ENCODE measurements at places on chromosomes 4 and X.

DNA sequence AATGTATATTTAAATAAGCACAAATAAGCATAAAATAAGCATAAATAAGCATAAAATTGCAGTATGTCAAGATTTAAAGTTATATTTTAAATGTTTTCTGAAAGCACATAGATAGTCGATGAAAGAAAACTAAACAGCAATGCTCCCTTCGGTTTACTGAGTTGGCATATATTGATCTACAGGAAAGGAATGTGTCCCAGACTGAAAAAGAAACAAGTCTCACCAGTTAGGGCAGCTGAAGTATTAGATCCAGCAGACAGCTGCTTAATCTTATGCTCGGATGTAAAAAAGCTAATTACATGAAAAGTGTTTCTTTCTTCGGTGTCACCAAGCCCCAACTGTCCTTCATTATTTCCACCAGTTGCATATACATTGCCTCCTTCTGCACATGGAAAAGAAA is 8.7 kb downstream of the RPGR start:
- DNase-seq: no peak

DNA sequence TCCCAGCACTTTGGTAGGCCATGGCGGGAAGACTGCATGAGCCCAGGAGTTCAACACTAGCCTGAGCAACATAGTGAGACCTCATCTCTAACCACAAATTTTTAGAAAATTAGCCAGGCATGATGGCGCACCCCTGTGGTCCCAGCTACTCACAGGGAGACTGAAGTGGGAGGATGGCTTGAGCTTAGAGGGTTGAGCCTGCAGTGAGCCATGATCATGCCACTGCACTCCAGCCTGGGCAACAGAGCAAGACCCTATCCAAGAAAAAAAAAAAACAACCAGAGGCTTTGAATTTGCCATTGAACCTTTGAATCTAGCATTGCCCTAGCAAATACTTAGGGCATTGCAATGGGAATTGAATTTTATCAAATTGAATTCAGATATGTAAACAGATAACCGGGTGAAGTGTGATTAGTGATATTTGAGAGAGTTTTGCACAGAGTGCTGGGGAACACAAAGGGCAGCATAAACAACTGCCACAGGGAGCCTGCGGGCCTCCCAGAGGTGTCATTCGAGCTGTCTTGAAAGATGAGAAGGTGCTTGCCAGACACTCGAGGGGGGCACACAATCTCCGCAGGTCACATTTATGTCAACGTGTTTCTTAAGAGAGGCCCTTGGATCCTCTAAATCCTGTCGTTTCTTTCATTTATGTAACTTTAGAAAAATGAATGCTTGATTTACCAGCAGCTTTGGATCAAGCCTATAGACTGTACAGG is 200.3 kb downstream of the AASDH start:
- DNase-seq: no peak

- DNase-seq: no peak
Observed at GRCh38 chr4:38415682-38416081, 248.3 kb upstream of the KLF3 start.

- DNase-seq: no peak
Observed at GRCh38 chr4:87865960-87866598, 33.3 kb downstream of the MEPE start.

DNA sequence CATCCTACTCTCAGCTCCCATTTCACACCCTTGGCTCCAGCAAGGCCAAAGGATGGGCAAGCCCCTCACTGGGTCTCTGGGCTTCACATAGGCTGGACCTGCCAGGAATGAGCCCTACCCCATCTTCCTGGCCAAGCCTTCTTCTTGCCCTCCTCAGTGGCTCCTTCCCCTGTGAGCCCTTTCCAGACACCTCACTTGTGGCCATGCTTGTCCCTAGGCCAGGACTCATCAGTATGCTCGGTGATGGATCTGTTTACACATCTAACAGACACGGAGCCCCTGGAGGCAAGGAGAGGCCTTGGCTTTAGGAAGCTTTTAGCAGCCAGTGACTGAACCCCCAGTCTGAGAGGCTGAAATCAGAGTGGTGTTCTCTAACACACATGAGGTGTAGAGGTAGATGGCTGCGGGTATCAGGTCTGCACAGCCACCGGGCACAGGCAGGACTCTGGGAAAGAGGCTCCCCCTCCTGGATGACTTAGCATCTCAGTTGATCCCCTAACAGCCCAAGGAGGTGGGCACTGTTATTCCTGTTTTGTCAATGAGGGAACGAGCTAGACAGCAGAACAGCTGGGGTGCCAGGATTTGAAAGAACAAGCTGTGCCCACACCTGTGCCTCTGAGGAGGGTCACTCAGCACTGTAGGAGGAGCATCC is 44.8 kb downstream of the PPP2R2C start:
- DNase-seq: no peak

DNA sequence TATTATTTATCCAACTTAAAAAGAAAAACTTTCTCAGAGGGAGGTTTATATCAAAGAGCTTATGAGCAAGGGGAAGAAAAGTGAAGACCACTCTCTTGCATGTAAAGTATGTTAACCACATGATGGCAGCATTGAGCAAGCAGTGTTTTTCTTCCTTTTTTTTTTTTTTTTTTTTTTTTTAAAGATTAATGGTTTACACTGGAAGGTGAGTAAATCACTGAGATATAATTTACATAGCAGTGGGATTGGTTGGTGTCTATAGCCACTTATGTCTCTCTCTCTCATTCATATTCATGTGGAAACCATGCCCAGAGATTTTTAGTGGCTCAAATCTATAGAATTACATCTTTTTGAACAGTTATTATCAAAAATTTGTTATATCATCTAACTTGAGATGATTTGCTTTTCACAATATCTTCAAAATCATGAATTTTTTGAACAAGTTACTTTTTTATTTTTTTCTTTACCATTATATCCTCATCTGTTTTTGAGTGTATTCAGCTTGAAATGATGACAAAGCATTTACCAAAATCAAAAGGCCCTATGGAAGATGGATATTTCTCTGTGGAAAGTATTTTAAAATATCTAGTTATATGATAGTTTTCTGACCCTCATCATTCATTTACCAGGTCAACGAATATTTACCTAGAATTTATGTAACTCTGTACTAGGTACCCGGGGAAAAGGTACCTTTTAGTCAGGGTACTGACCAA is 31.6 kb downstream of the MTHFD2L start:
- no peak for DNase-seq

DNA sequence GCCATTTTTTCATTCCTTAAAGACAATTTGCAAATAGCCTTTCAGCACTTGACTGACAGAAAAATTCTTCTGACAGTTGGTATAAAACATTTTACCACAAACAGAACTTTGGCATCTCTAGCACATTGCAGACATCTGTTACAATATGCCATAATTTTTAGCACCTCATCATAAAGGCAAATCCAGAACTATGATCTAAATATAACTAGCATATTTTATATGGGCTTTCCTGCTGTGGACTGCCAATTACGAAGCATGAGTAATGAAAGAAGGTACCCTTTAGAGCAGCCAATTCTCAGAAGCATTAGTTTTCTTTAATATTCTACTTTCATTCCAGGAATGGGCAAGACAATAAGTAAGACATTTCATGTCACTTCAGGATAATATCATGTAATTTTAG is 647.4 kb upstream of the GALNT7 start:
- no peak for DNase-seq

- no peak for DNase-seq
Observed at GRCh38 chr4:3470244-3471097, 7.4 kb downstream of the DOK7 start.

DNA sequence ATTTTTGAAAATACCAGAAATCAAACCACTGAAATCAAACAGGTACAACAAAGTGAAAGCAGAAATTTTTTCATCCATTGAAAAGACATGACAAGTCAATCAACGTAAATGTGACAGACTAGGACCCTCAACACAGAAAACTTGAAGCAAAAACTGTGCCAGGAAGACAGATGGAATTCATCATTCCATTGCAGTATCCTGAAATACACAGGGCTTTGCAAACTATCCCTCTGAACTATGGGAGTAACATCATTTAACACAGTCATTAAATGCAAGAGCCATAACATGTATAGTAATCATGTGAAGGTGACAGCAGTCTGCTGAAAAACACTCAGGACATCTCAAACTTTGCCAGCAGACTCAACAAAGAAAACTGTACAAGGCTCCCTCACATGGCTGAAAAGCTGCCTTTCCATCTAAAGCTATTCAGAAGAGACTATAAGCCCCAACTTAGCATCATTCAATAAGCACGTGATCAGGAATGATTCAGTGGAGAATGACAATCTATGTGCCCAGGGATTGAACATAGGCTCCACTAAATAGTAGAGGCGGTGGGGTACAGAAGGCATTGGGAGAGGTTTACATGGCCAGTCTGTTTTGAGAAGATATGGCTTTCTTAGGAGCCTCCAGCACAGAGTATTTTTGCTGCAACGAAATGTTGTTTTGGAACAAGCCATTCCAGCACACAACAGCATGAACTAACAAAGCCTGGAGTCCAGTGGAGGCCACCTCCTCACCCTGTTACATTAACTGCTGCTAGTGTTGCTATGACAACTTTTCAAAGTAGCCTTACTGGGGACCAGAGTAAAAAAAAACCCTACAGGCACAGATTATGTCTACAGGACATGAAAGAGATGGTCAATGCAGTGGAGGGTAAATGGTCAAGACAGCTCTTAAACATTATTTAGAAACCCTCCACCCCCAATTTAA is 274.5 kb upstream of the NOCT start:
- no peak for DNase-seq

DNA sequence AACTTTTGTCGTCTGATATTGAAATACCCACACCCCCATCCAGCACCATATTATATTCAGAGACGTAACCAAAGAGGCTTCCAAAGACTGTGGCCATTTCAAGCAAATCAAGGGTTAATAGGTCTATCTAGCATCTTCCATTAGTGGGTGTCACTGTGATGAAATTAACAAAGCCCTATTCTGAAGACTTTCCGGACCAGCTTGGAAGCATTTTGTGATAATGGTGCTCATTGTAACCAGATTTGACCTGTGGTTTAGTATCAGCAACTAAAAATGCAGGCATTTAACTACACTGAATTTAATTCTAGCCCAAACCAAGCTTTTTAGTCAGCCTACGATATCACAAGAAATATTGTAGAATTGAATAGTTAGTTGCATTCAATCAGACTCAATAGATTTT is 309.7 kb upstream of the TENM3 start:
- no peak for DNase-seq

- no peak for DNase-seq
Observed at GRCh38 chr4:102560571-102561341, 59.6 kb downstream of the NFKB1 start.

DNA sequence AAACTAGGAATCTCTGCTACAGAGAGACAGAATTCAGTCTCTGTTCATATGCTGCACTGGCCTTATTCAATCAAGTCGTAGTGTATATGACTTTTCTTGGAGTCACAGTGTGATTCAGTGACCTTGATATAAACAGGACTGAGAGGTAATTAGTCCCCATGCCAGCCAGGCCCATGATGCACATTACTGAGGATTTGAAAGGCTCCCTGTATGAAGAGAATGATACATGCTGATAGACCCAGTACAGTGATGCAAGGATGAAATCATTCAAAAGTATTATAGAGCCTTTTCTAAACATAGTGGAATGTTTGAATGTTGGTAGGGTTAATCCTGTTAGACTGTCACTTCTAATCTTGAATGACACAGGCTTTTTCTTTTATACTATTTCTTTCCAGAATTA is 34.1 kb downstream of the ANXA3 start:
- DNase-seq: no peak

DNA sequence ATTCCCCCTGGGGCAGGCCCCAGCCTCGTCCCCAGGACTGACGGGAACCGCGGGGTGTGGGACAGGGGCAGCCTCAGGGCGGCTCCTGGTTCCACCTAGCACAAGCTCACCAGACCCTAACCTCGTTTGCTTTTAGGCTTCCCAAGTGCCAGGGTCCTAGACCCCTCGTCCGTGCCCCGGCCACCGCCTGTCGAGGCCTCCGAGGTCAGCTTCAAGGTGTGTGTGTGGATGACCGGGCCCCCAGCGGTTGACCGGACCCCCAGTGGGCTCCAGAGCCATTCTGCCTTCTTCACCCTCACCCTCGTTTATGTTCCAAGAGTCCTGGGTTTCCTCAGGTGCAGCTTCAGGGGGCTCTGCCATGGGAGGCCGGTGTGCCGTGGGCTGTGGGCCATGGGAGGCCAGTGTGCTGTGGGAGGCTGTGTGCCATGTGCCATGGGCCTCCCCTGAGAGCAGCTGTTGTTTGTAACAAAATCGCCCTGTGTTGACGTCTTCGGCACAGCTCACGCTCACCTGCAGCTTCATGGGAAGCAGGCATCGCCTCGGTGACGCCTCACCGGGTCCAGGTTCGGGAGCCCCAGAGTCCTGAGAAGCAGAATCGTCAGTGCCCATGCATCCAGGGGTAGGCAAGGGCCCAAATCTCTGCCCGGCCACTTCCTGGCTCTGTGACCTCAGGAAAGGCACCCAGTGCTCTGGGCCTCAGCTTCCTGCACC is 43.0 kb upstream of the HMX1 start:
- no peak for DNase-seq

GRCh38 chrX:43551590-43551989 is 104.5 kb upstream of the MAOA start:
- DNase-seq: no peak

DNA sequence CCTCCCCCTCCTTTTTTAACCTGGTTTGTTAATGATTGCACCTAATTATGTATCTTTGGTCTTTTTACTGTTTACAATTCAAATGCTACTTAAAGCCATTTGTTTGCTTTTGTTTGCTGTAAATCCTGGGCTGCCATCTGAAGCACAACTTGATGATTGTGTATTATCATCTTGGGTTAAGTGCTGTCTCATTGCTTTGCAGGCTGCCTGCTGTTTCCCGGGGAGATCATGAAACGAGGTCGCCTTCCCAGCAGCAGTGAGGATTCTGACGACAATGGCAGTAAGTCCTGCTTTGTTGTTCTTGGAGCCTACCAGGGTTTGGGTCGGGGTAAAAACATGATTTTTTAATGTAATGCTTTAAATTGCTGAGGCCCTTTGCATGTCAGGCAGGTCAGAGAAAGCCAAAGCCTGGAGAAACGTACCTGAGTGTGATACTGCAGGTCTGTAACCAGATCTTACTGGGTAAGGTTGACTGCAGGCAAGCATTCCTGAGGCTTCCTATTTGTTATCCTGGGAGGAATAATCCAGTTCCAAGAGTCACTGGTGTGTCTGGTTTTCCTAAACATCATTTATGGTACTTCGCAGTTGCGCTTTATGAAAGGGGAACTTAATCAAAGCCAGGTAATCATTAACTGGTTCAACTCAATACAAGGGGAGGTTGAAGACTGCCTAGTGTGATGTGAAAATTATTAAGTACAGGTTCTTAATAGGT is 22.2 kb downstream of the JADE1 start:
- DNase-seq: no peak

Data from stimulated activated CD8-positive, alpha-beta memory T cell treated with anti-CD3 and anti-CD28 coated beads, Interleukin-7, amount 100 ng/mL, for 1 hour (primary cell).